ENCODE measurements at places on chromosomes 2 and 18. TPM values are rescaled to one million over a fixed set of nuclear protein-coding genes. Genes with fewer than 3 reads are reported as not detected.

The NXPH2 gene
- not detected for total RNA-seq

The ARMC9 gene
- 25.4 TPM for total RNA-seq

The DSC3 gene
- under 0.01 TPM for total RNA-seq

The ZNF385B gene
- under 0.01 TPM for total RNA-seq

The GALNT3 gene
- total RNA-seq, result 0.20 TPM

The MYO1B gene
- total RNA-seq, result 189 TPM

The CENPA gene
- 16.0 TPM for total RNA-seq

The STARD6 gene
- not detected for total RNA-seq

The NMS gene
- not detected for total RNA-seq

The ALPP gene
- total RNA-seq, result not detected

The LMAN2L gene
- total RNA-seq, result 9.2 TPM

The CKAP2L gene
- total RNA-seq, result 16.8 TPM
